ENCODE measurements at places on chromosomes 16 and 17.
A peak's percentile ranks its signal among the peaks of the same experiment; 100 is the strongest.

DNA sequence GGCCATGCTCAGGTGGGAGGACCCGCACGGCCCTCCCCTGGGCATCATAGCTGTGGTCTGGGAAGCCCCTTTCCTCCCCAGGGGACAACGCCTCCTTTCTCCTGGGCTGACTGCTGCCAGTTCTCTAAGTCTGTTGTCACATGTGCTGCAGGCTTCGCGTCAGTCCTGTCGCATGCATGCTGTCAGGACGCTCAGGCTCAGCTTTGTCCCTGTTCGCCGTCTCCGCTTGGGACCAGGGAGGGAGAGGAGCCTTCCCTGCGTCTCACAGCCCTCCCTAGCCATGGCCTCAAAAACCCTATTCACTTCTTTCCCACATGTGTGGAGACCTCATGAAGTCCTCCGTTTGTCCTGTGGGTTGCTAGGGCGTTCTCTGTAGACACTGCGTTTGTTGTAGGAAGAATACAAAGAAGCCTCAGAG lies 21.4 kb downstream of the LDHD start:
- DNase-seq = no peak

DNA sequence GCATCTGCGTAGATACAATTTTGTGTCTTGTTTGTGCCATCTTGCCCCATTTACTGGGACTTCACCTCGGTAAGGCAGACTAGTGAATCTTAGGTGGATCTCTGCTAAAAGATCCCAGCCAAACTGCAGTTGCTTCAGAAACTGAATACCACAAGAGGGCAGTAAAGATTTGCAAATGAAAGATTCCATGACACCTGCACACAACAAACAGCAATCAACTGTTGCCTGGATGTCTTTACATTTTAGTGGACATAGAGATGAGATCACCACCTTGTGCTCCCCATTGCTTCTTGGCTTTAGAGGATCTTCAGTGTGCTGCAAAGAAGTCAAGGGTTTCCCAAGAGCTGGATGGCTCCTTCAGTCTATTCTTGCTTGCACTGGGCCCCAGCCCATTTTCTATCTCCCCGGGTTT lies 119.2 kb upstream of the CACNG5 start:
- peak; percentile 53 for DNase-seq

- no peak for DNase-seq
Measured at GRCh38 chr16:77386831-77387814, 47.7 kb downstream of the ADAMTS18 start.

DNA sequence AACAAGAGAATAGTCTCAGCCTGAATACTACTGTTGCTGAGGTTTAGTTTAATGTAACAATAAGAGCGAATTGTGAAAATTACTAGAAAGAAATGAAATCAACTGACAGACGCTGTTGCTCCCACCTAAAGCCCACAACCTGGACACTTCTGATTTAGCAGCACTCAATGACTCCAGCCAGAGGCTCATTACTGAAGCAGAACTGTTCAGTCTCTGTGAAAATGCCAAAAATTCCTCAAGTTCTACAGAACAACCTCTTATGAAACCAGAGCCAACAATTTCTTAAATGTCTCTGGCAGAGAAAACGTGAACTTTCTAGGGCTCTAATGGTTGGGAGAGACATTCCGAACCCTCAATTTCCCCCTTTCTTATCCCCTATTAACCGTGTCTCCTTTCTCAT lies 9.9 kb downstream of the PSME3IP1 start:
- no peak for DNase-seq
